Spinal cord (tissue), 10 donors: ENCODE measurements at places on chromosomes 4 and X. TPM values are rescaled to one million over a fixed set of nuclear protein-coding genes. Genes with fewer than 3 reads are reported as not detected.

CPEB2 gene
- total RNA-seq = 64.2 TPM

SHOX gene
- total RNA-seq = 0.20 TPM

UGT2B17 gene
- total RNA-seq = not detected

CFAP299 gene
- 3.0 TPM for total RNA-seq

DNA sequence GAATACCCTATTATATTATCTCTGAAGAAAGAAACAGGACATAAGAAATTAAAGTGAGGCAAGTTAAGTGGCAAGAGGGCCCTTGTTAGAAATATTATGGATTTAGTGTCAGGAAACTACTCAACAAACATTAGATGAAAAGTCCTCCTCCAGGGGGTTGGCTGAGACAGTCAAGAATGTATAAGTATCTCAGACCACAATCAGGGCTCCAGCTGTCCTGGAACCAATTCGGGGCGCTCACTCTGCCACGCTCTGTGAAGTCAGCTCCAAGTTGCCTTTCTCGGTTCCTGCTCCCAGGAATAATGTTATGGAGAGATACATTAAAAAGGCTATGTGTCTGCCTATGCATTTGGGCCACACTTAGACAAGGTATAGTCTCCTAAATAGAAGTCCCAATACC lies 73.3 kb downstream of the RASGEF1B start:
- DNase-seq = no peak

- DNase-seq = peak; percentile 10
Measured at GRCh38 chrX:10945498-10945897, 165.6 kb upstream of the HCCS start.

- DNase-seq = no peak
Measured at GRCh38 chr4:68267433-68267944, 22.0 kb upstream of the TMPRSS11B start.

DNA sequence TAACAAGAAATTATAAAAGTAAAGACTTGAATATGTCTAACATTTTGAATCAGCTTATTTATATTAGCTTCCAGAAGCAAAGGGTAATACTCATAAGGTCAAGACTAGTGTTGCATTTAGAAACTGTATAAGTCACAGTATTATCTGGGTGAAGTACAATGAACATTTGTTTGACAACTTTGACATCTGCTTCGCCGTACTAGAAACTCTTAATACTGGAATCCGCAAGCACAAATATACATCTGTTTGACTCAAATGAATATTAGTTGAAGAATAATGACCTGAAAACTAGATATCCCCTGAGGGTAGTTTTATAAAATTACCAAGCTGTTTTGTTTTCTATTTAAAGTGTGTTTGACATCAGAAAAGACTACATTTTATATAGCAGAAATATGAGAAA lies 135.4 kb upstream of the ATOH1 start:
- peak; percentile 13 for DNase-seq

DNA sequence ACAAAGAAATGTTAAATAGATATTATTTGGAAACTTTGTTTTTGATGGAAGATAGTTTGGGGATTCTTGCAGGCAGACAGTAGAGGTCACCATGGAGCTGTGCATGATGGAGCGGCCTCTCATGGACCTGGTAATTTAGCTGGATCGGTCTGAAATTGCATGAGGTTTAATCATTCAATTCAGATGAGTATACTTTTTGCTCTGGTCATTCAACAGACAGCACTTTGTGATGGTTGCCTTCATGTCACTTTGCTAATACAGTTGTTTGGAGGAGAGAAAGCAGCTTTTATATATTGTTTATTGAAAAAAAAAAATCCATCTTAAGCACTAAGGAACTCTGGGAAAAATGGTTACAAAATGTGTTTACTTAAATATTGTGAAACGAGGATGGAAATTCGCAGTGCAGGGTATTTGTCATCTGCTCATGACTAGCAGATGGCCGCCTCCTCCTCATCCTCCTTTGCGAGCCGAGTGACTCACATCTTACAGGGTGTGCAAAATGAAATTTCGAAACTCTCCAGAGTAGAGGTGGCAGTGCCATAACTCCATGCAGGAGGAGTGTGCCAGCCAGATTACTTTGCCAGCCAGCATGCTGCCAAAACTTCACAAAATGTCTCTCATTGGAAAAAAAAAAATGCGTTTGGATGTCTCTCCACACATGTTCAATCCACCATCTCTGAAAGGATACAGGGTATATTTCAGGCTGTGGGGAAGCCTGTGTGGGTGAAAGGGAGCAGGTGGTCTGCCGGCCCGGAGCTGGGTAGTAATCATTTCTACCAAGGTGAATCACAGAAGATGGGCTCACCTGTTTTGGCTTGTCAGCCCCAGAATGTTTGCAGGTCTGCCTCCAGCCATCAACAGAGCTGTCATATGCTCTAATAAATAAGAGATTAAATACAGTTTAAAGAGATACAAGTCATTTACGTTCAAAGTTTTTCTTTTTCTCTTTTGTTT lies 314.9 kb upstream of the DIPK2B start:
- DNase-seq = no peak

DNA sequence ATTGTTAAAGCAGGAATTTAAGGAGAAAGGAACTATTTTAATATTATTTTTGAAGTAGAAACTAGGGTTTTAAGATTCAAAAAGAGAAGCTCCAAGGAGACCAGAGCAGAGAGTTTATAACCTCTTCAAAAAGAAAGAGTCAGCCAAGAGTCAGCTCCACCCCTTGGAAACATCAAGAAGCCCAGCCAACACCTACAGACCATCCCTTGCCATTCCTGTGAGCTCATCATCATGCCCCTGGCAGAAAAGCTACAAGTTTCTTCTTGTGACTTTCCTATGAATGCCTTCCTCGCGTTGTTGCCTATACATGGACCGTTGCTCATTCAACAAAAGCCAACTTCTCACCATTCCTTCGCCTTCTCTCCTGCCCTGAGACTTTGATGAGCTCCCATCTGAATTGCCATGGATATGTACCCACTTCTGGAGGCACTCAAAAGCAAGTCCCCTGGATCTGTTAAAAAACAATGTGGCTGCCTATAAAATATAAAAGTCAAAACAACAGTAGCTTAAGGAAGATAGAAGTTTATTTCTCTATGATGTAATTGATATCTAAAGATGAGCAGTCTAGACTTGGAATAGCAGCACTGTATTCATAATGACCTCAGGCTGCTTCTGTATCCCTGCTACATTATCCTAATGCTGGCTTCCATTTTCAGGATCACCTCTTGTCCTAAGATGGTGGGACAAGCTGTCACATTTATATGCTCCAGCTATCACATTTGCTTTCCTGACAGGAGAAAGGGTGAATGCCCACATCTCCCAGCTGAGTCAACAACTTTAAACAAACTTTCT lies 20.3 kb downstream of the PLRG1 start:
- no peak for DNase-seq

DNA sequence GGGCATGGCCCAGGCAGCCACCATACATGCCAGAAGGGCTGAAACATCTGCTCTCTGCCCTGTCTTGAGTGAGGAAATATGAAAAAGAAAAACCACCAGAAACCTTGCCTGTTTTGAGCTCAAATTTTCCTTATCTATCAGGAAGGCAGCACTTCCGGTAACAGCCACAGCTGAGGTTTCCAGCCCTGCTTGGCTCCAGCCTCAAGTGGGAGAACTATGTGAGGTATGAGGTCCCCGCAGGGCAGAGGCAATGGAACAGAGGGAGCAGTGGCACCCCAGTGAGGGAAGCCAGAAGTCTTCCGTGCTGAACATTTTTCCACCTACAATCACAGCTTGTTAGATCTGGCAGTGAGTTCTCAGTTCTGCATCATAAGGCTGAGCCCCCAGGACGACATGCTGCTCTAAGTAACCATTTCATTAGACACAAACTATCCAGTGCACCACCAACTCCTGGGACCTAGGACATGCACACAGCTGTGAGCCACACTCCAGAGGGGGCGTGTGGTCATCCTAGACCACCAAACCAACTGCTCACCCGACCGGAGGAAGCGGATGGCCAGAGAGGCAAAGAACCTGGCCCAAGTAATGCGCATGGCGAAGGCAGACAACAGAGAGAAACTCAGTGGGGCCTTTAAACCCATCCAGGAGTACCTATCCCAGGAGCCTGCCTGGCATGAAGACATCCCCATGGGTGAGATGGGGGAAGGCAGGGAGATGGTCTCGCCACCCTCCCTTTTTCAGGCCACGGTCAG lies 22.6 kb downstream of the WDR1 start:
- DNase-seq = no peak

GRCh38 chr4:146585761-146586333 lies 52.8 kb upstream of the POU4F2 start:
- DNase-seq = no peak

DNA sequence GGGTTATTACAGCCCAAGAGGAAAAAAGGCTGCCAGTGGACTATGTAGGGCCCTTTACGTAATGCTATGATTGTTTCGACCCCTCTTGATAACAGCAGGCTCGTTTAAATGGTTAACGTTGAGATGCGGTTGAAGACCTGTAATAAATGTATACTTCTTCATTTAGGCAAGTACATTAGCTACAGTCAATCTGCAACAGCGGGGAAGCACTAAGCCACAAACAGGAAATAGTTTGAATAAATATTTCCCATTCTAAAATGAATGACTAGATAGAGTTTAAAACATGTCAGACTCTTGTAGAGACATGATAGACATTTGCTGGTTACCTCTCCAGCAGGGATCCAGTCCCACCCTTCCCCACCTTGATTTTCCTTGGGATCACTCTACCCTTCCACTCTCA lies 38.1 kb upstream of the STIM2 start:
- no peak for DNase-seq

DNA sequence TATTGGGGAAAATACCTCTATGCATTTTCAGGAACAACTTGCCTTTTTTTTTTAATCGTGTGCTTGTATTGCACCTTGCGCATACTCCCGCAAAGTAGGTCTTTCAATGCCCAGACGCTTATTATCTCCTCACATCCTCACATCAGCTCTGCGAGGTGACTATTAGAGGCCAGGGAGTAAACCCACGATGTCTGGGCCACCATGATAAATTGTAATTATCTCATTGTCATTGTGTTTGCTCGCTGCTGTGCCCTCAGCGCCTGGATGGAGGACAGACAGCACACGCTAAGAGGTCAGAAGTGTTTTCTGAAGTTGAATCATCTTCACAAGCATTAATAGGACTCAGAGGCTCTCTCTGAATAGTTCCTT lies 1.0 kb upstream of the RELL1 start:
- DNase-seq = no peak

GRCh38 chr4:67035501-67035900 lies 509.8 kb downstream of the CENPC start:
- no peak for DNase-seq

DNA sequence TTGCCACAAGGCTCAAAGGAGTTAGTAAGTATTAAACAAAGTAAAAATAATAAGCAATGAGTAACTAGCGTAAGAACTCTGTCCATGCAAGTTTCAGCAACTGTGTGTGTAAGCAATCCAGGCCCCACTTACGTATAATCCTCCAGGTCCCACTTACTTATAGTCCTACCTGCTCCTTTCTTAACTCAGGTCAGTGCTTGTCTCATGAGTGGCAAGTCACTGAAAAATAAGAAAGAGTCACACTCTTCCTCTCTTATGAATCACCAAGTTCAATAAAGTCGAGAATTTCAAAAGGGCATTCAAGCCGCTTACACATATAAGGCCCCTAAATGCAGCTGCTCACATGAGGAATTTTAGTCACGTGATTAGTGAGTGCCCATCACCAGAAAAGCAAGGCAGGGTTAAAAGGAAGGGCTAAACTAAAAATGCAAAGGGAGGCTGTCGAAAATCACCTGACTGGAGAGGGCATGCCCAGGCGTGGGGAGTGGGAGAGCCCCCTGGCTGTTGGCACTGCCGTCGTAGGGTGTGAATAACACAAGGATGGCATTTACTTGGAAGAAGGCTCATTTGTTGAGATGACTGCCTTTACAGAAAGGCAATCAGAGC lies 58.2 kb downstream of the ZNF827 start:
- no peak for DNase-seq
